ENCODE measurements at places on chromosomes 4 and X.

GRCh38 chr4:182916483-182917181, 554 bp downstream of the DCTD start:
- peak; percentile 50 for DNase-seq

GRCh38 chrX:20352504-20352903, 85.8 kb upstream of the RPS6KA3 start:
- no peak for DNase-seq

DNA sequence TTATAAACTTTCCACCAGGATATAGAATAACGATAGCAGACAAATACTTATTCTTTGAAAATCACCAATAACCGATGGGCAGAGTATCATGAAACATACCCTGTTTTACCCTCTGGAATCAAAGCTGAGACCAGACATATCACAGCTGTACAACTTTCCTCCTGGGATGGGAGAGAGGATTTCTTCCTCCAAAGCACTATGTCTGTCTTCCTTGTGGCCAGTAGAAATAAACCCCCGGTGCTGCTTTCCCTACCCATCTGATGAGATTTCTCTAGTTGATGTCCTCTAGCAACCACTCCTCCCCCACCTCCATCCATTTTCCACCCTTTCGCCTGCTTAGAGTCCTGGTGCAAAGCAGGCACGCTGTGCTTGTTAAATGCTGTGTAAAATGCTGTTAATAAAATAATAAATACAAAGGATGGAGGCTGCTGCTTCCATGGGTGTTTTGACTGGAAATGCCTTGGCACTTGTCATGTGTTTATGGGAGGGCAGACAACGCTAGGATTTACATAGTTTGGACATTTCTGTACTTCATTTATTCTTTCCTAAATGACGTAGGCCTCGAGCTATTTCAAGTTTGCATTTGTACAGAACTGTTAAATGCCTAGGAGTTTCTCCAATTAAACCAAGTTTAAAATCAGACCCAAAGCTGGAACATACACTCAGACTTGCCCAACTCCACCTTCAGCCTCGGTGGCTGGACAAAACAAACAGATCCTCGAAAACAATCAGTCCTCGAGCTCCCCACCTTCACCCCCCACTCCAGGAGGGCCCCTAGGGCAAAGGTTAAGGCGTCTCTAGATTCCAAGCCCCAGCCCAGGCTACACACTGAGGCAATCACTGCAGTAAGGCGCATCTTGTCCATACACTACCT, 10.1 kb downstream of the BCOR start:
- no peak for DNase-seq

DNA sequence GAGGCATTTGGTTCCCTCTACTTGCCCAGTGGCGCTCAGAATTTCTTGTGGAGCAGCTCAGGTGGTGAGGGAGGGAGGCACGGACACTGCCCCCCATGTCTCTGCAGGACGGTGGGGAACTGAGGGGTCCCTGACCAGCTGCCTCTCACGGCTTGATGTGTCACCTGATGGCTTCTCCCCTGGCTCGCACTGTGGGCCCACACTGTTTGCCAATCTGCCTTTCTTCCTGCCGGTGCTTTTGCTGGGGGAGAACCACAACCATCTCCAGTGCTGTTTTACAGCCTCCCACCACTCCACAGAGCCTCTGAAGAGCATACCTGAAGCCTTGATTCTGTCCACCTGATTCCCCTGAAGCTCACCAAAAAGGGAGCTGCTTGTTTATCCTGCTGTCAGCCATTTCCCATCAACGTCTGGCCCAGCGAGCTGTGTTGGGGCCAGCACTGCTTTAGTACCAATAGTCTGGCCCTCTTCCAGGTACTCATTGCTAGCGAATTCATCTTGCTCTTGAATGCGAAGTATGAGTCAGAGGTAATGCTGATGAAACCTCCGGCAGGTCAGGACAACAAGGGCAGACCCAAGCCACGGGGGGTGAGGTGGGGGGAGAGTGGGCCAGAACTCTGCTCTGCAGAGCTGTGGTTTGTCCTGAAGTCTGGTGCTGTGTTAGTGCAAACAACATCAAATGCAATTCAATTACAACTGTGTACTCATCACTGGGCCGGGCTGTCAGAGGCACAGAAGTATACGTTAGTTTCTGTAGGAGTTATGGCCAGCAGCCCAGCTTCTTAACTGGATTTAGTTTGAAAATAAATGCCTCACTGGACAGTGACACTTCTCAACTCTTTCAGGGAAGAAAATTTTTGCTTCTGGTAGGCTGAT, 208.3 kb upstream of the JADE1 start:
- no peak for DNase-seq

GRCh38 chr4:6573986-6574746, 823 bp upstream of the MAN2B2 start:
- no peak for DNase-seq

DNA sequence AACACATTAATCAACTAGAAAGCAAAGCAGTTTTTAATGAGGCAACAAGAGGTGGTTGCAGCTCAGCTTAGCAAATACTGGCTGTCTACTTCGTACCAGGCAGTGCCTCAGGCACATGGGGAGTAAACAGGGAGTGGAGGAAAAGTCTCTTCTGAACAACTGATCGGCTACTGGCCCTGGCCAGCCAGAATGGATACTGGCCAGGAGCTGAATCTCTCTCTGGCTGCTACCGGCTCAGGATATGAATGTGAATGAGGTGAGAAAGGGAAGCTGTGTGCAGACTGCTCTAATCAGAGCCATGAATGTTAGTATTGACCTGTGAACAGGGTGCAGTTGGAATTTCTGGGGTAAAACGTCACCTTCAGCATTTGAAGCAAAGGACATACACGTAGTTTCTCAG, 77.3 kb downstream of the STK32B start:
- no peak for DNase-seq

DNA sequence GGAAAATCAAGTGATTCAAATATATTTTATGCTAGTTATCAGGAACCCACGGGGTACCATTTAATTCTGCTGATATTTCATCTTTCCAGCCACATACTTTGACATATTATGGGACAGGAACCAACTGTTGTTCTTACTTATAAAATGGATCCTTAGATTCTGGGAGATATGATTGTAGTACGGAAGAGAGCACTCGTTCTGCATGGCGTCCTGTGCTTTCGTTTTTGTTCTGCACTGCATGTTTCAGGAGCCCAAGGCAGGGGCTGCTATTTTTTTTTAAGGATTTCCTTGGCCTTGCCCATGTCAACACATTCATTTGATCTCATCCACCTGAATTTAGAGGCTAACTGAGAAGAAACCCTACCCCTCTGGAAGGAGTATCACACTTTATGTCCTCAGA, 245.5 kb upstream of the TLL1 start:
- DNase-seq, result no peak

- DNase-seq, result no peak
Observed at GRCh38 chr4:163485589-163485988, 8.9 kb upstream of the TMA16 start.

- no peak for DNase-seq
Observed at GRCh38 chrX:14777525-14777924, 95.3 kb downstream of the FANCB start.
